IMR-90 (cell line): ENCODE measurements at places on chromosomes 12 and 14. TPM values are rescaled to one million over a fixed set of nuclear protein-coding genes. Genes with fewer than 3 reads are reported as not detected.
A peak's percentile ranks its signal among the peaks of the same experiment; 100 is the strongest.

Gene ANO2
- 0.28 TPM in 1 of 2 replicates, not detected in the other for total RNA-seq

Gene VTI1B
- total RNA-seq, result 69.7 and 90.2 TPM in 2 replicates

Gene PCED1B
- total RNA-seq, result 0.28 and 0.36 TPM in 2 replicates

Gene NDRG2
- total RNA-seq, result 0.36 and 0.56 TPM in 2 replicates

Gene TWF1
- total RNA-seq, result 141 and 248 TPM in 2 replicates

Gene C1R
- 19.4 and 38.4 TPM in 2 replicates for total RNA-seq

Gene CDKN3
- total RNA-seq, result 48.9 and 70.8 TPM in 2 replicates

- DNase-seq, result no peak
- no peak overlapping the region for H3K27ac ChIP-seq
- H3K27me3 ChIP-seq, result no peaks in the 10 kb centered on the region
- H3K4me1 ChIP-seq, result peaks cover 19% of the 10 kb centered on the region
- no peaks in the 10 kb centered on the region for H3K36me3 ChIP-seq
Measured at GRCh38 chr12:121860257-121860656, 1.6 kb upstream of the HPD start.

GRCh38 chr14:91255026-91255695, 10.7 kb upstream of the GPR68 start:
- H3K27me3 ChIP-seq, result peaks cover 23% of the 10 kb centered on the region; the same call in 1 of the 2 replicates
- DNase-seq, result no peak
- no peak overlapping the region for H3K27ac ChIP-seq
- no peak overlapping the region for H3K4me3 ChIP-seq
- H3K4me1 ChIP-seq, result peaks cover 2% of the 10 kb centered on the region; the same call in 1 of the 2 replicates
- H3K36me3 ChIP-seq, result no peaks in the 10 kb centered on the region

DNA sequence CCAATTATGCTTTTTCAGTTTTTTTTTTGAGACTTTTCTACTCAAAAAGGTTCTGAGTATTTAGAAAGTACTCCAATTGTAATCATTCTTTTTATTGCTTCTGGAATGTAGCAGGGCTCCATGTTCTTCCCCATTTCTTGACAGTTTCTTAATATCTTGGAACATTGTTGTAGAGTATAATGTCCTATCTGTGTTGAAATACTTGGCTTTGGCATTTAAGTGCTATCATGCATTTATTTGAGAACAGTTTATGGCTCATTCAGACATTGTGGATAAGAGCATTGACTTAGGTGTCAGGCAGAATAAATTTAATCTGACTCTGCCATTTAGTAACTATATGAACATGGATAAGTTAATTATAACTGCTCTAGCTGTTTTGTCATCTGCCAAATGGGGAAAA, 28.3 kb downstream of the ADIPOR2 start:
- H3K27me3 ChIP-seq, result no peaks in the 10 kb centered on the region
- H3K27ac ChIP-seq, result no peak overlapping the region
- DNase-seq, result no peak
- 0 out of 2 replicates have a peak, but pooled peaks cover 2% of the 10 kb centered on the region for H3K36me3 ChIP-seq
- peaks cover 2% of the 10 kb centered on the region; the same call in 1 of the 2 replicates for H3K4me1 ChIP-seq

GRCh38 chr12:123754041-123754772, 7.9 kb upstream of the DNAH10 start:
- no peak overlapping the region for H3K4me3 ChIP-seq
- H3K27me3 ChIP-seq, result no peaks in the 10 kb centered on the region
- H3K36me3 ChIP-seq, result peaks cover 23% of the 10 kb centered on the region
- no peak overlapping the region for H3K27ac ChIP-seq

DNA sequence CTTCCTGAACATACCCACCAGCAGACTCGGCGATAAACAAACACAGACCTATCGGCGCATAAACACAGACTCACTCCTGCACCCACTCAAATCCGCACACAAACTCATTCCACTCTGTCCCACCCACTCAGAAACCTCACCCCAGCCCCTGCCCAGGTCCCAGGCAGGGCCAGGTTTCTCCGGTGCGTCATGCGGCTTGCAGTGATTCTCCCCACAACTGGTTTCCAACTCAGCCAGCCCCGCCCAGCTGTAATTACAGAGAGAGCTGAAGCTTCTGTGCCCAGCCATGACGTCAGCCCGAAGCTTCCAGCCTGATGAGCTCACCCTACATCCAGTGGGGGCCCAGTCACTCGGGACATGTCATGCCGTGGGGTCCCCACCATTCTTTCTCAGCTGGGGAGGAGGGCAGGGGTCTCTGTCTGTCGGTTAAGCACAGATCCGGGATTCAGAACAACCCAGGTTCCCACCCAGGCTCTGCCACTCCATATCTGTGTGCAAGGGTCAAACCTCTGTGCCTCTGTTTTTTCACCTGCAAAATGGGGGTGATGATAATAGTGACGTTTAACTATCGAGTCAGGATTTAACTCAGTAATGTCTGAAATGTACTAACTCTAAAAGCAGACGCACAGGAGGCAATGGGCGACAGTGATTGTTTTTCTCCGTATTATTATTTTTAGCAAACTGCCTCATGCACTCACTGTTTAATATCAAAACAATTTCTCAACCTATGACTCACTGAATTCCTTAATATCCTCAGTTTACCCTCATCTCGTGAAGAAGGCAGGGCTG, 2.3 kb upstream of the HSPB8 start:
- peak overlapping the region; percentile 14; the same call in 1 of the 2 replicates for H3K4me3 ChIP-seq
- peak; percentile 95 for DNase-seq
- H3K36me3 ChIP-seq, result no peaks in the 10 kb centered on the region
- H3K4me1 ChIP-seq, result peaks cover 11% of the 10 kb centered on the region

- no peaks in the 10 kb centered on the region for H3K27me3 ChIP-seq
- no peaks in the 10 kb centered on the region for H3K4me1 ChIP-seq
- H3K27ac ChIP-seq, result no peak overlapping the region
- no peak overlapping the region for H3K4me3 ChIP-seq
- DNase-seq, result no peak
- H3K36me3 ChIP-seq, result no peaks in the 10 kb centered on the region
Measured at GRCh38 chr12:39588348-39588747, 31.3 kb downstream of the ABCD2 start.

- no peak overlapping the region for H3K27ac ChIP-seq
- peaks cover 30% of the 10 kb centered on the region; the same call in 1 of the 2 replicates for H3K27me3 ChIP-seq
- DNase-seq, result no peak
- peaks cover 9% of the 10 kb centered on the region; the same call in 1 of the 2 replicates for H3K4me1 ChIP-seq
- H3K36me3 ChIP-seq, result peaks cover 11% of the 10 kb centered on the region
- H3K4me3 ChIP-seq, result no peak overlapping the region
Measured at GRCh38 chr12:49092816-49093406, 1.7 kb downstream of the DHH start.

DNA sequence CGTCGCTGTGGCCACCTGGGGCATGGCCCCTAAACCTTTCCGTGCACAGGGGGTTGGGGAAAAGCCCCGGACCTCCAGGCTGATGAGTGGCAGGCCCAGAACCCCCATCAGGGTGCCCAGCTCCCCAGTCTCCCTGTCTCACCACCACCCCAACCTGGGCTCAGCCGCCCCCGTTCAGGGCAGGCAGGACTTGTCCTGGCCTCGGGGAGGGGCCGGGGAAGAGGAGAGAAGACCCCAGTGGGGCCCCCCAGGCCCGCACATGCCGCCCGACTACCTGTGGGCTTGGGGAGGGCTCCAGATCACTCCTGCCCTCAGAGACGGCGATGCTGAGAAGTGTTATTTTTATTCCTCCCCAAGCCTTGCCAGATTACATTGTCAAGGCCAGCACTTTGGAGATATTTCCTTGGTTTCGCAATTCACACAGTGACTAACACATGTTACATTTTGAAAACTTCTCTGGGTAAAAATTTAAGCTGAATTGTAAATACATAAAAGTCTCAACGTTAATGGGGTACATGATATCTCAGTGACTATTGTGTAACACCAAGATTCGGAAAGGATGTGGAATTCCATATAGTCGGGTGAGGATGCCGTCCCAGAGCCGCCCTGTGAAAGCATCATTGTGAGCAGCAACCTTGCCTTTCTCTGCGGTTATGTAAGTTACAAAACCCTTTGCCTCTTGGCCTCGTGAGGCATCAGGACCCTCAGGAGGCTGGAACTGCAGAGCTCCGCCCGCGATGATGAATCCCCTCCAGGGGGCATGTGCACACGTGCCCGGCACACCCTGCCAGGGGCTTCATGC, 85.6 kb upstream of the DIO3 start:
- no peaks in the 10 kb centered on the region; the same call in 1 of the 2 replicates for H3K27me3 ChIP-seq
- peak overlapping the region; percentile 21; the same call in 1 of the 2 replicates for H3K27ac ChIP-seq
- H3K4me3 ChIP-seq, result no peak overlapping the region

DNA sequence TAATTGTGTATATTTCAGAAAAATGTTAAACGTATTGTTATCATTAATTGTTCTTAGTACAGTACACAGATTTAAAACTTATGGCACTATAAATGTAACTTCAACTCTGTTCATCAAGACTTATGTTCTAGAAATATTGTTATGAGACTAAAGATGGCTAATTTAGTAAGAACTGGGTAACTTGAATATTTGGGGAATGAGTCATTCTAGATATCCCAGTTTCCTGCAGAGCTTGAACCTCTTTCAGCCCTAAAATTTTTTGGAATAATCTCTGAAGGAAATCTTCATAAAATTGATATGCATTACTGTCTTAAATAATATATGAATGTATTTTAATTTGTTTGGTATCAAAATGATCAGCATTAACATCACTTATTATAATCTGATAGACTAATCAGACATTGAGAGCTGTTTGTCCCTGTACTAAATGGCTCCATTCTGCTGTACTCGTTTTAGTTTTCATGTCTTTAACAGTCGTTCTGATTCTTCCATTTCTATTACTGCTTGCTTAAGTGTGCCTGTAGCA, 87.1 kb downstream of the VEZT start:
- H3K27ac ChIP-seq, result no peak overlapping the region
- no peak overlapping the region for H3K4me3 ChIP-seq
- peaks cover 8% of the 10 kb centered on the region for H3K4me1 ChIP-seq
- no peaks in the 10 kb centered on the region for H3K27me3 ChIP-seq
- H3K36me3 ChIP-seq, result peaks cover 7% of the 10 kb centered on the region
- DNase-seq, result peak; percentile 53

DNA sequence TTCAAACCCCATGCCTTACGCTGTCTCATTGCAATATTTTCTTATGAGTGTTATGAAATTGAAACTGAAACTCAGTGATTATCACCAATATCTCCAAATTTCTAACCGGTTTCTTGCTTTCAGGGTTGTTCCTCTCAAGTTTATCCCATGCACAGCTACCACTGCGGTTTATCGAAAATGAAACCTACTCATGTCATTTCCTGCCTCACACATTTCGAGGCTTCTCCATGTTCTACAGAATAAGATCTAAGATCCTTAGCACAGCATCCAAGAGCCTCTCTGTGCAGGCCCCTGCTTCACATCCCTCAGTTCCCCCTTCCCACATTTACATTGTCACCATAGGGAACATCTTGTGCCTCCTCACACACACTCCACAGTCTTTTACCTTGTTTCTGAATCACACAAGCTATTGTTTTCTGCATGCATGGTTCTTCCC, 45.5 kb upstream of the FAR2 start:
- no peaks in the 10 kb centered on the region for H3K36me3 ChIP-seq
- DNase-seq, result no peak
- H3K27me3 ChIP-seq, result no peaks in the 10 kb centered on the region
- no peak overlapping the region for H3K4me3 ChIP-seq

DNA sequence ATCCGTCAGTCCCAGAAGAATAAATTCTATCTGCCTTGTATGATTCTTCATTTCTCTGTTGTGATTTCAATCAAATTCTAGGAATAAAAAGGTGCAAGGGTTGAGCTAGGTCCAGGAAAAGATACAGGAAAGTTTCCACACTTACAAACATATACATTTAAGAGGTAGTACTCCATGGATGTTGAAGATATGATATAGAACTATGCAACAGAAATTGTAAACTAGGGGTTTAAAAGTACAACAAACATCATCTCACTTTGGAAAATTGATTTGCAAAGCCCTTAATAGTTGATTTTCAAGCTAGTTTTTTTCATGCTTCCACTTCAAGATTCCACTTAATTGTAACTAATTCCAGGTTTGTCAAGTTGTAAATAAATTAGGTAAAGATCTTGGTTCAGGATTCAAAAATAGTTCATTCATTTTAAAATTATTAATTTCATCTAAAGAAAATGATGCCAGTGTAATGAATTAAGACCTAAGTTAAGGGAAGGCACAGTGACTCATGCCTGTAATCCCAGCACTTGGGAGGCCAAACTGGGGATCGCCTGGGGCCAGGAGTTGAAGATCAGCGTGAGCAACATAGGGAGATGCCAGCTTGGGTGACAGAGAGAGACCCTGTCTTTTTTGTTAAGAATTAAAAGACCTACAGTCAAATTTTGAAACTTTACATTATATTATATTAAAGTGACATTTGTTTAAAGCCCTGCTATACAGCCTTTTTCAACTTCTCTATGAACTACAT, at the start of gene OR6C70:
OR6C70 (minus strand) TSS at position 51 of the 742 bp plus-strand sequence; CDS start at position 51, 0 bp downstream.
- H3K4me3 ChIP-seq, result no peak within 1 kb of the TSS
- H3K27ac ChIP-seq, result no peak within 1 kb of the TSS
- DNase-seq, result no peak
- no peaks in the 10 kb centered on the region for H3K36me3 ChIP-seq
- H3K4me1 ChIP-seq, result no peaks in the 10 kb centered on the region

- no peak overlapping the region for H3K4me3 ChIP-seq
- peak; percentile 54 for DNase-seq
- H3K27me3 ChIP-seq, result no peaks in the 10 kb centered on the region
- H3K36me3 ChIP-seq, result no peaks in the 10 kb centered on the region
- no peak overlapping the region for H3K27ac ChIP-seq
Measured at GRCh38 chr12:82383930-82384552, 25.7 kb downstream of the METTL25 start.

DNA sequence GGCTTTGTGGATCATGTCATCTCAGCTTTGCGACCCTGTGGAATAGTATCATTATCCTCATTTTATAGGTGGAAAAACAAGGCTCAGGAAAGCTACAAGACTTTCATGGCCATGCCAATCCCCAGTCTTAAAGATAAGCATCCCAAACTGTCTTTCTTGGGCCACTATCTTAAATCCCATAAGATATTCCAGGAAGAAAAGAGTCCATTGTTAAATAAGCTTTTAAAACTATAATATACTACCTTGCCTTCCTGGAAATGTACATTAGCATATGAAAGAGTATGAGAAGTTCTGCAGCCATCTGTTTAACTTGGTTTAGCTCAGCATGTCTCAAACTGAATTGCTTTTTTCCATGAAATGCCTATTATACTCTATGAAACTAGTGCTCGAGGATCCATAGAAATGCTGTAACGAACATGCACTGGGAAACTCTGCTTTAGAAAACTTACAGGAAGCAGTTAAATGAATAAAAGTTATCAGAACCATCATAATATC, 77.1 kb downstream of the B4GALNT3 start:
- no peak overlapping the region for H3K4me3 ChIP-seq
- peaks cover 4% of the 10 kb centered on the region; the same call in 1 of the 2 replicates for H3K4me1 ChIP-seq
- H3K27ac ChIP-seq, result no peak overlapping the region
- H3K27me3 ChIP-seq, result peaks cover 44% of the 10 kb centered on the region
